Right forelimb (tissue), 1 donor: ENCODE measurements at places on chromosomes 2 and 18.

- DNase-seq = no peak
Observed at GRCh38 chr2:47054868-47055267, 100.2 kb downstream of the STPG4 start.

GRCh38 chr2:159125858-159126257 is 157.4 kb downstream of the TANC1 start:
- no peak for DNase-seq

DNA sequence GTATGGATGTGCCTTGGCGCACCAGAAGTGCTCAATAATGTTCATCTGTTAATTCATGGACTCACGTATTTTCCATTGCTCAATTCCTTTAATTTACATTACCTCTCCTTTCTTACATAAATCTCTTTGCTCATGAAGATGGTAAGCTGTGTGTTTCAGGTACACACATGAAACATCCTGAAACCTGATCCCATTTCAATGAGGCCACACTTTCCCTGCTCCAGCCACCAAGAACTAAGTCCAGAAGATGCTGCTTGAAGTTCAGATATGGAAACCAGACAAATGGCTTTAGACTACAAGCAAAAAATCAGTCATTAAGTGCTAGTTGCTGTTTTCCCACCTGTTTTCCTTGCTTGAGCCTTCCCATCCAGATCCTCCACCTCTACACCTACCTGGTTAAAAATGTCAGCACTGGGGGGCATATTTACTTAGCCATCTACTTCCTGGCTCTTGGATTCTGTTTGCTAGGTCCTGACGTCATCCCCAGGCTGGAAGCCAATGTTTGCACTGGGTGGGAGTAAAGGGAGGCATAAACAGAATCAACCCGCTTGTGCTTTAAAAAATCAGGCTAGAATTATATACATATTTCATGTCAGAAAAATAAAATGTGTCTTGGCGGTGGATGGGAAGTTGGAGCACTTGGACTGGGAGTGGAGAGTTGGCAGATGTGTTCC is 309.7 kb downstream of the OSR1 start:
- peak; percentile 54 for DNase-seq

- DNase-seq = peak; percentile 64
Observed at GRCh38 chr2:73896362-73897239, 3.8 kb downstream of the ACTG2 start.

DNA sequence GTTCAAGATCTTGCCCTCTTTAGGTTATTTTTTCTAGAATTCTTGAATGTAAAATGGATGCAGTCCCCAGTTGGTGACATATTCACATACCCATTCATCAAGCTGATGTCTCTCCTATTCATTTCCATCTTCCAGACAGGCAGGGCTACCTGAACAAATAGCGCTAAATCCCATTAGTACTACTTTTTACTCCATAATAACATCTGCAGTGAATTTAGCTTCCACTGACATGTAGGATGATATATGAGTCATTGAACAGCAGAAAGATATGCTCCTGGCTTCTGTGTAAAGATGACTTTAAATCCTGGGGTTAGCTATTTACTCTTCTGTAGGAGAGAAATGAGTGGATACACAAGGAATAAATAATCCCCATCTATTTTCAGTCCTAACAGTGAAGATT is 194.7 kb downstream of the RND3 start:
- no peak for DNase-seq

DNA sequence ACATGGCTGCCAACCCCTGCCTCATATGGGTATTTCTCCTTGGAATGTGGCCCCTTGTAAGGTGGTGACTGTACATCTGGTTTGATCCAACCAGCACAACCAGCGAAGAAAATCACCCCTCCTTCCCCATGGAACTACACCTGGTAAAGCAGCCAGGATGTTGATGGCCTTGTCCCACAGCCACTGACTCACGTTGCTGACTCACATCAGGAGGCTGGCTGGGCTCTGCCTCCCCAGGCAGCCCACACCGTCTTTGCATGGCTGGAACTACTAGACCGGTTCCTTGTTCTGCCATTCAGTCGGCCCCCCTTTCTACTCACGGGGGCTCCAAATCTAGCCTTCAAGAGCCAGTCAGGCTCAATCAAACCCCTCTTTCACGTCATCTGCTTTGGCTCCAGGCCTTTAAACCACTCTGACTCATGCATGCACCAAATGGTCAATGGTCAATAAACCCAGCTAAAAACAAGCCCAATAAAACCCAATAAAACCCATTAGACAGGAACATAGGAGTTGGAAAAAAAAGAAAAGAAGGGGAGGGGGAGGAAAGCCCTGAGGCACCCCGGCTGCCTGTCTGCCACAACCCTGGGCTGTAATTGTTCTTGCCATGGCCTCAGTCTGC is 114.8 kb downstream of the PLB1 start:
- DNase-seq = no peak

GRCh38 chr2:47457268-47457667 is 54.3 kb downstream of the MSH2 start:
- DNase-seq = no peak

GRCh38 chr2:74576863-74577229 is 22.3 kb downstream of the DOK1 start:
- no peak for DNase-seq

- DNase-seq = no peak
Observed at GRCh38 chr2:150689590-150689989, 202.1 kb upstream of the RND3 start.

GRCh38 chr2:54423213-54423612 is 32.9 kb upstream of the SPTBN1 start:
- DNase-seq = no peak

GRCh38 chr2:96144481-96145035 is 682 bp downstream of the DUSP2 start:
- peak; percentile 68 for DNase-seq

- no peak for DNase-seq
Observed at GRCh38 chr18:3262234-3263131, 550 bp downstream of the MYL12B start.

GRCh38 chr2:119292226-119292625 is 68.6 kb downstream of the STEAP3 start:
- DNase-seq = no peak

- DNase-seq = no peak
Observed at GRCh38 chr2:37997629-37998028, 72.5 kb downstream of the RMDN2 start.

- no peak for DNase-seq
Observed at GRCh38 chr2:69977186-69977585, 15.8 kb upstream of the ASPRV1 start.

- DNase-seq = no peak
Observed at GRCh38 chr2:112839407-112840067, 3.0 kb upstream of the IL1B start.

DNA sequence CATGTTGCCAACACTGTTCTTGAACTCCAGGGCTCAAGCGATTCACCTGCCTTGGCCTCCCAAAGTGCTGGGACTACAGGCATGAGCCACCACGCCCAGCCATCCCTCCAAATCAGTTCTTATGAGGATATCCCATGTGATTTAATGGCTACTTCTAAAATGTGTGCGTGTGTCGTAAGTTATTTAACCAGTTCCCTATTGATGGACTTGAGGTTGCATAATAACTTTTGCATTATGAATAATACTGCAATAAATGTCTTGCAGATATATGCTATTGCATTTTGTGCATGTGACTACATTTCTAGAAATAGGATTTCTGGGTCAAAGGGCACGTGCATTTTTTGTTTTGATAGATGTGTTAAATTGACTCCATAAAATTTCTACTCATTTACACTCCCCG is 19.0 kb downstream of the DIPK1C start:
- DNase-seq = no peak

DNA sequence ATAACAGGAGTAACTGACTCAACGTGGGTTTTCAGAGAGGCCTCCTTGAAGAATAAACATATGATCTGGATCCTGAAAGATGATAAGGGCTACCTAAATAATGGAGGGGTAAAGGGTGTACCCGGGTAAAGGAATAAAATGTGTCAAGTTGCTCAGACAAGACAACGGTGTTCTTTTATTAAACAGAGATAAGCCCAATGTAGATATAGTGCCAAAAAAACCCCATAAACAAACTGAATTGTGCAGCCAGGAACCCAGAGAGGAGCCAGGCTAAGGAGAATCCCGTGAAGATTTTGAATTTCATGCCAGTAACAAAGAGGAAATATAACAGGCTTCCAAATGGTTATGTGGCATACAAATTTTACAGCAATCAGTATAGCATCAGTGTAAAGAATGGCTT is 618.2 kb downstream of the CPS1 start:
- no peak for DNase-seq

DNA sequence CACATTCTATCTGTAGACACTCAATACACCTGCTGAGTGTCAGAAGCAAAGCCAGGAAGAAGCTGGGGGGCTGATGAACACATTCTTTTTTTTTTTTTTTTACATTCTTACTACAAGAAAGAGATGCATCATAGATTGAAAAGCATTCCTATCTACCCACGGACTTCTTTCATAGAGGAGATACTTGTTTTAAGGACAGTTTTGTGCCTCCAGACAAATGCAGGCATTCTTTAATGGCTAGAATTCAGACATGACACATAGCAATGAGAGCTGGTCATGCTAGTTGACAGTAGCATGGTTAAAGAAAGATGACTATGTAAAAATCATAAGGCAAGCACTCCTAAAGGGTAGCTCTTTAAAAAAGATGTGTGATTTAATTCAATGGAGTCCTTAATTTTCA is 110.2 kb downstream of the EPHA4 start:
- no peak for DNase-seq

- DNase-seq = no peak
Observed at GRCh38 chr18:77407733-77408132, 158.1 kb downstream of the GALR1 start.

DNA sequence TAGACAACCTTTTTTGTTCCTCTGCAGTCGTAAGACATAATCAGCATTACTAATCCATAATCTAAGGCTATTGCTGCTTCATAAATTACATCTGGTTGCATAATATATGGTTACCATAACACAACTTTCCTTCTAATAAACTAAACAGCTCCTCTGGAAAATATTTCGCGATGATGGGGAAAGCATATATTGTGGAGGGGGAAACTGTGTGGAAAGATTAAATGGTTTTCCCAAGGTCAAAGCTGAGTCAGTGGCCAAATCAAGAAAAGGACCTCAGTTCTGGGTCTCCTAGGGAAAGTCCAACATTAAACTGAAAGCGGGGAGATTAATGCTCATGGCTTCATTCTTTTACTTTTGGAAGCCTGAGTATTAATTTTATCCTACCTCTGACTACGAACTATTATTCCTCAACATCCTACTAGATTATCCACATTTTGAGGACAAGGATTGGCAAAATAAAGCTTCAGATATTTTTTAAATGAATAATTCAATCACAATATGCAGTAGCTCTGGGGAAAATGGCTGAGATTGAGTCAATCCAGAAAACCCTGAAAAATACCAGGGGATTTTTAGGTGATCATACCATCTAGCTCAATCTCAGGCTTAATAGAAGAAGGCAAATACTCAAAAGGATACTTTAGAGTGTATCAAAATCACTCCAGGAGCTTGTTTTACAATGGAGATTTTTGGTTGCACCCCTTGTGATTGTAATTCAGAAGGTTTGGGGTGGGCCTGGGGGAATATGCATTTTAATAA is 33.8 kb upstream of the STK17B start:
- no peak for DNase-seq

GRCh38 chr2:147247749-147248148 is 597.1 kb upstream of the ACVR2A start:
- DNase-seq = no peak

- no peak for DNase-seq
Observed at GRCh38 chr2:158103411-158104012, 1.8 kb downstream of the UPP2 start.

GRCh38 chr2:25250331-25251070 is 82.1 kb upstream of the POMC start:
- DNase-seq = no peak

GRCh38 chr2:62354771-62355561 is 151.0 kb downstream of the TMEM17 start:
- no peak for DNase-seq

GRCh38 chr2:209423562-209424198 is at the start of gene MAP2:
Gene MAP2 (plus strand): TSS chr2:209424047. CDS start chr2:209653171, 229,124 bp downstream.
- peak; percentile 90 for DNase-seq

DNA sequence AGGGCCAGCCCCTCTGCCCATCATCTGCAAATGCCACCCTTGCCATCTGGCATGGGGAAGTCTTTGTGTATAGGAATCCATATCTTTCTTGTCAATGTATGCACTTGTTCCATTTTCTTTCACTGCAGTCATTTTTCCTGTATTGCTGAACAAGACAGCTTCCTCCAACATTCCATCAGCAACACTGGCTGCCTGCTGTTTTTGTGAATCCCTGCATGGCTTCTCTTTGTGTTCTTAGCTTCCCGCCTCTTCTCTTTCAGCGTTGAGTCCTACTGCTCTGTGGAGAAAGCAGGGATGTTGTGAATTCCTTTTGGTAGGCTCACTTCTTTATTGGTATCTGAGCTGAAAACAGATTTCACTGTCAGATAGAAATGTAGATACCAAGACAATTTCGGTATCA is 150.0 kb downstream of the LPIN1 start:
- DNase-seq = no peak

DNA sequence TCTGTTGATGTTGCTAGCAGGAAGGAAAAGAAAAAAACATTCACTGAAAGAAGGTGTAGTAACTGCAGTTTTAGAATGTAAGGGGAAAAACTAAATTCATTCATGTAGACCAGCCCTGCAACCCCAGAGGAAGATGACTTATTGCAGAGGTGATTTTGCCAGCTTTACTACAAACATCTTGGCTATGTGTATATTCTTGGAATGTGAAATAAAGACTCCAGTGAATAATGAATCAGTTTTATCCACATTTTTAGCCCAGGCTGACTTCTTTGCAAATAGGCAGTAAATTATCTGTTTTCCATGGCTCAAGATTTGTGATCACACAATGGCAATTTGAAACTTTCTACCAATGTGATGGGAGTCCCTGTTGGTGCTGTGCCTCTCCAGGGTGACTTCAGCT is 206.1 kb upstream of the SETBP1 start:
- no peak for DNase-seq

- no peak for DNase-seq
Observed at GRCh38 chr2:3954261-3954660, 250.9 kb downstream of the DCDC2C start.

DNA sequence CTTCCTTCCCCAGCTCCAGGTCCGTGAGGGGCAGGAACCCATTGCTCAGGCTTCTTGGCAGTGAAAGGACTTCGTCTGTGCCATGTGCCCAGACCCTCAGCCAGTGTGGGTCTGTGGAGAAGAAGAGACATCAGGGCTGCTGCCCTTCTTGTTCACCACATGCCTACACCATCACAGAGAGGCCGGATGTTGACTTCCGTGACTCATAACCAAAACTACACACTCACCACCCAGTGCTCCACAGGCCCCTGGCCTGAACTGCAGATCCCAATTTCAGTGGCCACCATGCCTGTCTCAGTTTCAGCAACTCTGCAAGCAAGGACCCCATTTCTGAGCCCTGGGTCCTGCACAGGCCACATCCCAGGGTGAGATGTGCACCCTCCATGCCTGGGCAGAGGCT is 332.6 kb upstream of the SALL3 start:
- no peak for DNase-seq
